Fibroblast of the aortic adventitia (primary cell): ENCODE measurements at places on chromosomes 6 and 20. TPM values are rescaled to one million over a fixed set of nuclear protein-coding genes. Genes with fewer than 3 reads are reported as not detected.

GRCh38 chr6:44297063-44298038, 15.8 kb downstream of the AARS2 start:
- peak; percentile 7 for DNase-seq

Gene PNLDC1
- not detected in 2 replicates for total RNA-seq

Gene TAP1
- total RNA-seq, result 11.9 and 25.2 TPM in 2 replicates

Gene MEP1A
- not detected in 2 replicates for total RNA-seq

DNA sequence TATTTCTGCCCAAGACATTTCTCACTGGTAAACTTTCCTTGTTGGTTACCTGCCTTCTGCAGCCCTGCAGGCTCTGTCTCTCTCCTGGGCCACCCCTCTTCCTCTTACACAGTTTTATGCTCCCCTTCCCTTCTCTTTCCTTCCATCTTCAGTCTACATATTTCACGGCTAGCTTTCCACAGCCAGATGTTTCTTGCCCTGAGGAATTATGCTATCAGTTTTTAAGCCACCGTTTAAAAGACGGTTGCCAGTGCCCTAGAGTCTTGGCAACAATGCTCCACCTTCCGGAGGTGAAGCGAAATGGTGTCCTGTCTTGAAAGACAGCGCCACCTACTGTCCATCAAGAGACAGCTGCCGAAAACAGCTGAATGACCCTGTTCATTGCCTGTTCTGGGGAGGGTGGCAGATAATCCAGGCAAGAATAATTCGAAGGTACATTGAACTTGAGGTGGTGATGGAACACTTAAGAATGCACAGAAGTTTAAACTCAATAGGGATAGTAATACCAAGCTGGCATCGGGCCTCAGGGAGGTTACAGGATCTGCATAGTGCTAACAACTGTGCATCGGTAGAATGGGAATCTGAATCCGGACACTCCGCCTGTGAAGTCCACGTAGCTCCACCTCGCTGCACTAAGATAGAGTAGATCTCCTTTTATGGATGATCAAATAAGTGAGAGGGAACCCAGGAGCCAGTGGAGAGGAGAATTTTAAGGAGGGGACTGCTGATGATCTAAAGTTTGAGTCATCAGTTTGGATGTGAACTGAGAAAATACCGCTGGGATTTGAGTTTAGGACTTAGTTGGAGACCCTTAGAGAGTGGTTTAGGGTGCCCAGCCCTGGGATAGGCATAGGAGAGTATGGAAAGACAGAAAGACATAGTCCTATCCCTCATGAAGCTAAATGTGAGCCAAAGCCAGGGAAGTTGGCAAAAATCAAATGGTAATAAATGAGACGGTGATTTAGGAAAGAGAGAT, 4.8 kb upstream of the TRIM40 start:
- DNase-seq, result peak; percentile 87

Gene SSR1
- total RNA-seq, result 94.4 and 205 TPM in 2 replicates

Gene GNAS-AS1
- 0.25 and 0.81 TPM in 2 replicates for total RNA-seq

GRCh38 chr20:10239954-10240353, 21.3 kb downstream of the SNAP25 start:
- no peak for DNase-seq
